ENCODE measurements at places on chromosomes 3 and 15. TPM values are rescaled to one million over a fixed set of nuclear protein-coding genes. Genes with fewer than 3 reads are reported as not detected.

Gene ROPN1
- not detected for total RNA-seq

Gene RAB7A
- total RNA-seq, result 62.3 TPM

Gene CCK
- 5.9 TPM for total RNA-seq

Gene FETUB
- not detected for total RNA-seq

Gene C2CD4B
- 4.1 TPM for total RNA-seq

Gene SLC49A4
- 7.4 TPM for total RNA-seq

All from epithelial cell of alveolus of lung (primary cell).